Cerebellum (tissue), 4 donors: ENCODE measurements at places on chromosomes 7 and 10. TPM values are rescaled to one million over a fixed set of nuclear protein-coding genes. Genes with fewer than 3 reads are reported as not detected.

Gene OPTN
- total RNA-seq, result 44.6 TPM

Gene SPAG6
- 1.5 TPM for total RNA-seq

Gene CAMK2B
- total RNA-seq, result 33.6 TPM

Gene NEURL1
- 16.8 TPM for total RNA-seq

Gene HOGA1
- total RNA-seq, result 3.4 TPM

Gene SLC13A1
- not detected for total RNA-seq

Gene ADAM8
- 1.6 TPM for total RNA-seq

Gene KIAA1217
- total RNA-seq, result 5.6 TPM

Gene WNT2
- 0.18 TPM for total RNA-seq

Gene ARHGEF35
- total RNA-seq, result 1.2 TPM

Gene MAT1A
- not detected for total RNA-seq

Gene VWC2
- total RNA-seq, result 5.1 TPM

Gene VWA2
- 1.1 TPM for total RNA-seq

Gene EMX2
- total RNA-seq, result 0.09 TPM

Gene TOMM7
- total RNA-seq, result 72.9 TPM

Gene GLI3
- 11.6 TPM for total RNA-seq

Gene PDAP1
- 15.3 TPM for total RNA-seq

Gene LRMDA
- 0.91 TPM for total RNA-seq

Gene ARHGEF5
- total RNA-seq, result 1.2 TPM
